ENCODE measurements at places on chromosomes 13 and 19. TPM values are rescaled to one million over a fixed set of nuclear protein-coding genes. Genes with fewer than 3 reads are reported as not detected.

ZNF285 gene
- total RNA-seq, result 2.3 TPM

DIS3 gene
- 22.3 TPM for total RNA-seq

OSCAR gene
- not detected for total RNA-seq

FBXO17 gene
- 15.3 TPM for total RNA-seq

RELB gene
- 4.9 TPM for total RNA-seq

NUP62 gene
- 70.5 TPM for total RNA-seq

GPX4 gene
- 684 TPM for total RNA-seq

KLK2 gene
- total RNA-seq, result not detected

FFAR1 gene
- total RNA-seq, result not detected

EDDM13 gene
- total RNA-seq, result not detected

ACP7 gene
- 1.7 TPM for total RNA-seq

CEACAM19 gene
- 1.2 TPM for total RNA-seq

BEST2 gene
- total RNA-seq, result not detected

CYP4F12 gene
- total RNA-seq, result not detected

RASGRP4 gene
- not detected for total RNA-seq

RYR1 gene
- not detected for total RNA-seq

ZNF221 gene
- total RNA-seq, result 3.6 TPM

ZNF416 gene
- 5.0 TPM for total RNA-seq

CGB3 gene
- 7.0 TPM for total RNA-seq

PCDH9 gene
- 0.05 TPM for total RNA-seq

FAM174C gene
- 108 TPM for total RNA-seq

ZNF682 gene
- 1.3 TPM for total RNA-seq

ARHGAP33 gene
- total RNA-seq, result 1.5 TPM

GPC6 gene
- total RNA-seq, result 0.37 TPM

ZNF100 gene
- total RNA-seq, result 6.9 TPM

FBXL12 gene
- 24.4 TPM for total RNA-seq

TMIGD2 gene
- total RNA-seq, result not detected

KCNK6 gene
- total RNA-seq, result 0.91 TPM

SIGLEC8 gene
- total RNA-seq, result not detected

SMIM44 gene
- total RNA-seq, result not detected

ZNF93 gene
- 8.8 TPM for total RNA-seq

PSG11 gene
- total RNA-seq, result 0.49 TPM

CRLF1 gene
- 0.57 TPM for total RNA-seq

TMEM255B gene
- total RNA-seq, result 0.44 TPM

CDX2 gene
- not detected for total RNA-seq

C5AR2 gene
- total RNA-seq, result 0.39 TPM

ZNF66 gene
- 0.69 TPM for total RNA-seq

TSHZ3 gene
- 0.64 TPM for total RNA-seq

C2CD4C gene
- total RNA-seq, result not detected

NLRP12 gene
- total RNA-seq, result not detected

ELANE gene
- not detected for total RNA-seq

IGFL1 gene
- not detected for total RNA-seq

TTYH1 gene
- not detected for total RNA-seq

GSX1 gene
- not detected for total RNA-seq

PCDH8 gene
- not detected for total RNA-seq

MBD3L2 gene
- total RNA-seq, result not detected

SWSAP1 gene
- 2.7 TPM for total RNA-seq

ACTMAP gene
- 1.3 TPM for total RNA-seq

SOX1 gene
- not detected for total RNA-seq

PTBP1 gene
- total RNA-seq, result 184 TPM

ZNF528 gene
- total RNA-seq, result 28.4 TPM
